ENCODE measurements at places on chromosomes 3 and 15.

DNA sequence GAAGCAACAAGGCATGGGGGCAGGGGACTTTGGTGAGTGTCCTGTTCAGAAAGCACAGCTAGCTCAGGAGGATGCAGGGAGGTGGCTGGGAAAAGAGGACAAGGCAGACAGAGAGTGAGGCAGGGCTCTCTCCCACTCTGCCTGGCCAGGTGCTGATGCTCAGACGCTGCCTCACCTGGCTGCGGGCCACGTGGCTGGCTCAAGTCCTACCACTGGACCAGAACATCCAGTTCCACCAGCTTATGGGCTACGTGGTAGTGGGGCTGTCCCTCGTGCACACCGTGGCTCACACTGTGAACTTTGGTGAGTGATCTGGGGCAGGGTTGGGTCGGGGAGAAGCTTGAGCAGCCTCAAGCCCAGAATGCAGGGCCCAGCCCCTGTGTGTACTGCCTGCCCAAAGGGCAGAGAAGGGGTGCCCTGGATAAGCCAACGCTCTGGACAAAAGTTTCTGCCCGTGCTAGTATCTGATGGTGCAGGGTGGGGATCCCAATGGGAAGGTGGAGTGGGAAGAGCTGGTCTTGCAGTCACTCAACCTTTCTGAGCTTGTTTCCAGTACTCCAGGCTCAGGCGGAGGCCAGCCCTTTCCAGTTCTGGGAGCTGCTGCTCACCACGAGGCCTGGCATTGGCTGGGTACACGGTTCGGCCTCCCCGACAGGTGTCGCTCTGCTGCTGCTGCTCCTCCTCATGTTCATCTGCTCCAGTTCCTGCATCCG is 20.9 kb downstream of the NOX5 start:
- no peak for DNase-seq

DNA sequence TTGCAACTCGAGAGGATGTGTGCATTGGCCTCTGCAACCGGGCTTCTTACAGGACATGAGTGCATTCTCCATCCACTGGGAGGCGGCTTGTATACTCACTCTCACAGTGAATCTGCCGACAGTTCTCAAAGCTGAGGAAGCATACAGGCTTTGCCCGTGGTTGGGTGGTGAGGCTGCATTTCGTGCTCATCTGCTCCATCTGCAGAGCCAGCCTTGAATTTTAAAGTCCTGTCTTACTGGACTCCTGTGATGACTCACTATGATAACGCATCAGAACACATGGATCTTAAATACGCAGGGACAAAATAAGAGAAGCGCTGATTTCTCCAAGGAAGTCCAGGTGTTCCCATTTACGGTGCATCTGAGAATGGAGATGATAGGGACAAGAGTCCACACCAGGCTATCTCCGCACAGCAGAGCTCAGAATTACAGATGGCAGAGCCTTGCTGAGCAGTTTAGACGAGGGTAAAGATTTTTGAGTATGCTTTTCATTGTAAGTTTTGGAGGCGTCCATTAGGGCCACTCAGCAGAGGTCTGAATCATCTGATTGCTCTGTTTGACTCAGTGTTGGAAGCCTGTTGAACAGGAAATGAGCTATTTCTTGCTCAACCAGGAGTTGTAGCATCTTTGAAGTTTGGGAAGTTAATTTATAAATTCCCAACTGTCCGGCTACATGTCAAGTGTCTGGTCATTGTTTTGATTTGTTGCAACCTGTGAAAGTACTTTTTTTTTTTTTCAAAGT is 87.1 kb downstream of the GABRG3 start:
- DNase-seq, result peak; percentile 76

DNA sequence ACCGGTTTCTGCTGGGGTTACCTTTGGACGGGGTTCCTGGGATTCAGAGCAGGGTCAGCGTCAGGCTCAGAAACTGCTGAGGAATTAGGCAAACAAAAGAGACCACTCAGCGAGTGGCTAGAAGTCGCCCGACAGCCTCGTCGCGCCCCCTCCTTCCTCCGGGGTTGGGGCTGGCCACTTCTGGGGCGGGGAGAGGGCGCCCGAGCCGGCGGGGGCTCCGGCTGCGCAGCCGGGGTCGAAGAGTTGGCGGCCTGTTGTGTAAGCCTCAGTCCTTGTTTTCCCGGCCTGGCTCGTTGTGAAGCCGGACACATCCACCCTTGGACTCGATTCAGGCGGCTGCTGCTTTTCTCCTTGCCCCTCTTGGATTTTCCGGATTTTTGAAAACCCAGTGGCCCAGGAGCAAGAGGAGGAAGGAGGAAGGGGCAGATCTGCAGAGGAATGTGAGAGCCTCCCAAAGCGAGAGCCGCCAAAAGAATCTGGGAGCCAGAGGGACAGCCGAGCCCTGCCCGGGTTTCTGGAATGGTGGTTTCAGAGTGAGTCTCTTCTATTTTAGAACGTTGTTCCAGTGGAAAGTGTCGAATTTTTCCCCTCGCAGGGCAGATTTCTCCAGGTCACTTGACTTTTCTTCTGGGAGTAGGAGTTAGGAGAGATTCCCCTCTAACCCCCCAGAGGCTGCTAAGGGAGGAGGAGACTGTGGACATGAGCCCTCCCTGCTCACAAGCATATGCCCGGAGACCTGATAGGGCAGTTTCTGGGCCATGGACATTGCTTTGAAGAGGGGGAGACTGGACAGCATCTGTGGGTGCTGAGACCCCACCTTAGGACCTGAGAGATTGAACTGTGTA is 666 bp downstream of the SNX33 start:
- DNase-seq, result peak; percentile 67

GRCh38 chr15:60551147-60551780 is 72.3 kb upstream of the ICE2 start:
- DNase-seq, result no peak

DNA sequence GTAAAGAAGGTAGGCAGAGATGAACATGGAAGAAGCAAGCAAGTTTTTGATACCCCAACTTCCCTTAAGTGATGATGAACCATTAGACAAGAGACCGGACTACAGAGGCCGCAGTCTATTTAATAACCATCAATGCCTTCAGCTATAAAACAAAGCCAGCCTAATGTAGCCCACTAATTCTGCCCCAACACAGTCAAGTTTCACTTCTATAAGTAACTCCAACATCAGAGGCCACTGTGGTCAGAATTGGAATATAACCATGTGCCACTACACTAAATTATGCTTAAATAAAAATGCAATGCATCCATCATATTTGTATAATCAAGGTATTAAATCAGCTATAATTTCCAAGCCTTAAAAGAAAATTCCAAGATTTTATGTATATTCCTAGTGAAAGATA is 234.7 kb downstream of the FOXP1 start:
- DNase-seq, result no peak

DNA sequence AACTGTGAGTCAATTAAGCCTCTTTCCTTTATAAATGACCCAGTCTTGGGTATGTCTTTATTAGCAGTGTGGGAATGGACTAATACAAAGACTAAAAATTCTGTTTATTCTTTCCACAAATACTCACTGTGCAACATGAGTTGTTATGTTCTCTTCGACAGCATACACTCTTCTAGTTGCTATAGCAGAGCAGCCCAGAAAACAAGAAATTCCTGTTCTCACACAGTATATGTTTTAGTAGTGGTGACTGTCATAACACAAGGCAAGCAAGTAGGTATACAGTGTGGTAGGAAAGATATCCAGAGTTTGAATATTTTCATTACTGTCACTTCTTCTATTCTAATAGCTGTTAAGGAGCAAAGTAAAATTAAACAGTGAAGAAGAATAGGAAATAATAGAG is 453.3 kb downstream of the ROBO1 start:
- no peak for DNase-seq

- peak; percentile 79 for DNase-seq
Observed at GRCh38 chr3:58307639-58308215, 1.4 kb downstream of the HTD2 start.

DNA sequence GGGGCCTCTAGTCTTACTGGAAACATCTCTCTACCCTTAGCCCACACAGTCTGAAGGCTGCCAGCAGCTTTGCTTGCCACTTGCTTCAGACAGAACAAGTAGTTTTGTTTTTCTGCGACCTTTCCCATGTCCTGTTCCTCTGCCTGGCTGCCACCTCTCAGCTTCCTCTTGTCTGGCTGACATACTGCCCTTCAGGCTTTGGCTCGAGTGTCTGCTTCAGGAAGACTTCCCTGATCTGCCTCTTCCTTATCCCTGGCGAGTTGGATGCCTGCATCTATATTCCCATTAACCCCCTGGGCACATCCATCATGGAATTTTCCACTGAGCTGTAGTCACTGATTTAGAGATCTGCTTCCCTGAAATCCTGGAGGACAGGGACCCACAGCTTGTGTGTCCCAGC is 25.1 kb upstream of the CPNE9 start:
- DNase-seq, result no peak

DNA sequence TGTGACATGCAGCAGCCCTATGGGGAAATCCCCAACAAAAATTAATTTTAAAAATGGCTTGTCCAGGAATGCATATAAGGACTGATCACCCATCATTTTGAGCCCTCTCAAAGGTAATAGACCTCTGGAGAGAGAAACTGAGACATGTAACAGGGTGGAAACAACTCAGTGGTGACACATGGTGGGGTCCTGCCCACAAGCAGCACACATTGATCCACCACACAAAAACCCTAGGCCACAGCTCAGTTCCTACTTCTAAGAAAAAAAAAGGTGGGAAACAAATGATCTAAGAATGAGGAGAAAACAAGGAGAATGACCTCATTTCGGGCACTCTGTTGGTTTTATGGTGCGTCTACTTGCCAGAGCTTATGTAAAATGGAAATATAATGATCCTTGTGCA is 1.9 kb upstream of the SLC41A3 start:
- no peak for DNase-seq

DNA sequence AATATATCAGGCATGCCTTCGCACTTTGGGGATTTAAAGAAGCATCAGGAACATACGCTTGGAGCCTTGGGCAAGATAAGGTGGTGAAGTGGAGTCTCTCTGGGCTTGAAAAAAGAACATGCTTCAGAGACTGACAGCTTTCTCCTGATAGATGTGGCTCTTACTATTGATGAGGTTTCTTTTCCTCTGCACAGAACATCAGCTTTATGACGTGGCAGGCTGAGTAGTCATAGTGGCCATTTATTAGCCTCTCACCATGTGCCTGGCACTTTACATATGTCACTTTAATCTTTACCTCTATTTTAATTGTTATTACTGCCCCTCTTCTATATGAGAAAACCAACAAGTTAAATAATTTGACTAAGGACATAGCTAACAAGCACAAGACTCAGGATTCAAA is 19.0 kb upstream of the LRRC58 start:
- DNase-seq, result no peak

GRCh38 chr3:89155811-89156210 is 48.4 kb downstream of the EPHA3 start:
- no peak for DNase-seq

- no peak for DNase-seq
Observed at GRCh38 chr15:74892313-74892712, 2.5 kb downstream of the MPI start.

GRCh38 chr3:186618318-186618938 is 5.6 kb downstream of the AHSG start:
- no peak for DNase-seq

GRCh38 chr3:25910997-25911396 is 121.1 kb downstream of the OXSM start:
- peak; percentile 40 for DNase-seq

DNA sequence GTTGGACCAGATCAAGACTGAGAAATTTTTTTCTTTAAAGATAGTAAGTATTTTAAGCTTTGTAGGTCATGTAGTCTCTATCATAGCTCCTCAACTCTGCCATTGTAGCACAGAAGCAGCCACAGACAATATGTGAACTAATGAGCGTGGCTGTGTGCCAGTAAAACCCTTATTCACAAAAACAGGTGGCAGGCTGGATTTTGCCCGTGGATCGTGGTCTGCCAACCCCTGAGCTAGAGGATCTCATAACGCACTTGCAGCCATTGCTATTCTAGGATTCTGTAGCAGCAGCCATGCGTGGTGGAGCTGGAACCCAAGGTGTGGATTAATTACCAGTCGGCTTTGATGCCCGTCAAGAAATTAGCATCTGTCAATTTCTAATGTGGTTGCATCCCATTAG is 68.7 kb upstream of the PLXNA1 start:
- no peak for DNase-seq

DNA sequence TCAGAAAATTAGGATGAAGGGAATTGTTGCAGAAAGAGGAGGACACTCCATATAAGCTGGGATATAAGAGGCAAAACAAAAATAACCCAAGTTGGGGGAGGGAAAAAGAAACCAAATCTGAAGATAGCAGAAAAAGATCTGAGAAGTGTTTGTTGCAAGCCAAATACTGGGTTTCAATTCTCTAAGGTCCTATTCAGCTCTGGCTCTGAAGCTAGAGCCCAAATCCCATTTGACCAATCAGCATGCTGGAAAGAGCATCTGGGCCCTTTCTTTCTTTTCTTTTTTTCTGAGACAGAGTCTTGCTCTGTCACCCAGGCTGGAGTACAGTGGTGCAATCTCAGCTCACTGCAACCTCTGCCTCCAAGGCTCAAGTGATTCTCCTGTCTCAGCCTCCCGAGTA is 17.3 kb downstream of the IGDCC3 start:
- no peak for DNase-seq

DNA sequence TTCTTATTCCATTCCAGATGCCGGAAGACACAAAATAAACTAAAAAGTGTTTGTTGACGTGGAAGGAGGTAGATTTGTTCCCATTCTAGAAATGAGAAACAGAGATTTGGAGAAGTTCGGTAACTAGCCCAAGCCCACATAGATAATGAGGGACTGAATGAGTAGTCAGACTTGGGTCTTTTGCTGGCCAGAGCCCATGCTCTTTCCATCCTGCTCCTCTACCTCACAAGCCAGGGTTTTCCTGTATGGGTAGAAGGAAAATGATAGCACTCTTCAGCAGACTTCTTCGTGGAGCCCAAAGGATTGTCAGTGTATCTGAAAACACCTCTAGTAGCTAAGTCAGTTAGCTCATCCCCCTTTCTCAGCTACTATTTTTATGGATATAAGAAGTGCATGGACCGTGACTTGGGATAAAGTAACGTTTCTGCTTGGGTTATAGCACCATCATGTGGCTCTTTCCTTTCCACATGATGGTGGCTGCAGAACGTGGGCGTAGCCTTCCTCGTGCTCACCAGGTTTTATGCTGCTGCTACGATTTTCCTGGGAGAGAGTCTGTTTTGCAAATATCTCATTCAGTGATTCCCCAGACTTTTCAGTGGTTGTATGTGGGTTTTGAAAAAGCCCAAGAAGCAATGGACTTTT is 84.6 kb downstream of the DGKG start:
- peak; percentile 85 for DNase-seq

DNA sequence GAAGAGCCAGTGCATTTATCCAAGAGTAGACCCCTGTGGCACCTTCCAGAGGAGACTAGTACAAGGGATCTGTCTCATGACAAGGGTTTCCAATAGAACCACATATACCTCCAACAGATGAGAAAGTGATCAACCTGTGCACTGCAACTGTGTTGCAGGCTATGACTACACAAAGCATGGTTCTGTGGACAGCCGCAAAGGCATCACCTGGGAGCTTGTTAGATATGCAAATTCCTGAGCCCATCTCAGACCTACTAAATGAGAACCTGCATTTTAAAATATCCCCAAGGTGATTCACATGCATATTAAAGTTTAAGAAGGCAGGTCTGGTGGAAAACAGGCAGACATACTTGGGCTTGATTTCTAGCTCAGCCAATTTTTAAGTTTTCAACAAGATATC is 368.7 kb downstream of the FOXP1 start:
- DNase-seq, result no peak

Measured in GM23248 (cell line).